ENCODE measurements at places on chromosomes 2 and 18.

DNA sequence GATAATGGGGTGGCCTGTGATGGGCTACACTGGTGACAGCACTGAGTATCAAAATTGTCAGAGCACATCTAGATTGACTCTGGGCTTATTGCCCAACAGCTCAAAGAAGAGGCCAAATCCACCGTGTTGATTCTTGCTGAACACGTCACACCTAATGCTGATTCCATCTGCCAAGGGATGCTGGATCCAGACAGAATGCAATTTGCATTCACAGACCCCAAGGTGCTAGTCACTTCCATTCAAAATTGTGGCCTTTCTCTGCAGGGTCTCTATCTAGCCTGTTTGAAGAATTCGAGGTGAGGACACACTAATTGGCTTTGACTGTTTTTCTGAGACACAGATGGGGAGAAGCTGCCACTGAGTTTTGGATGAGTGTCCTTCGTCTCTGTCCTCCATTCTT, 13.5 kb upstream of the GPR39 start:
- no peak for DNase-seq

GRCh38 chr2:60707750-60708371, 48.2 kb upstream of the PAPOLG start:
- DNase-seq, result peak; percentile 44

DNA sequence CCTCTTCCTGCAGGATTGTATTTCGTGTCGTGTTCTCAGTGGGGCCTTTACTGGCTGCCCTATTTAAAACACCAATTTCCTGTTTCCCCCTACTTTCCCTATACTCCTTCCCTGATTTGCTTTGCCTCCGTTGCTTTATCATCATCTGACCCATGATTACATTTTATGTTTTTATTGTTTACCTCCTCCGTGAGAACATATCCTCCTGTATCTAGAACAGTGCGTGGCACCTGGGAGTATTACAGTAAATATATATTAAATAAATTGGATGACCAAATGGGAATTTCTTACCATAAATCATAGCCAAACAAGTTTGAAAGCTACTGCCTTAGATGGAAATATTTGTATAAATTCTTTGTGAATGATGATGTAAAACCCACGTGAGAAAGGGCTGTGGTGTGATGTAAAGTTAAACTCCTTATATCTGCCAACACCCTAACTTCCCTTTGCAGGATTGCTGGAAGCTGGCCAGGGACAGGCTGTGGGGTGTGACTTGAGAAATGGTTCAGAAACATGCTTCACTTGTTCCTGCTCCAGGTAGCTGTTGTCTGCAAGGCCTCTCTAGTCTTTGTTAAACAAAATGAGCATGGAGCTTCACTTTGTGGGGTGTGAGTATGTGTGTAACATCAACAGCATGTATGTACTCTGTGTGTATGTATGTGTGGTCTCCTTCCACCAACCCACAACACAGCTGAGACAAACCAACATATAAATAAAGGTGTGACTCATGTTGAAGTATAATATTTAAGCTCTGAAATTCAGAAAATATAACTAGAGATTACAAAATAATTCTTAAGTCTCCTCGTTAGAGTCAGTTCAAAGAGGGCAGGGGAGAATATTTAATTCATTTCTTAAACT, 40.3 kb downstream of the LHCGR start:
- DNase-seq, result no peak

DNA sequence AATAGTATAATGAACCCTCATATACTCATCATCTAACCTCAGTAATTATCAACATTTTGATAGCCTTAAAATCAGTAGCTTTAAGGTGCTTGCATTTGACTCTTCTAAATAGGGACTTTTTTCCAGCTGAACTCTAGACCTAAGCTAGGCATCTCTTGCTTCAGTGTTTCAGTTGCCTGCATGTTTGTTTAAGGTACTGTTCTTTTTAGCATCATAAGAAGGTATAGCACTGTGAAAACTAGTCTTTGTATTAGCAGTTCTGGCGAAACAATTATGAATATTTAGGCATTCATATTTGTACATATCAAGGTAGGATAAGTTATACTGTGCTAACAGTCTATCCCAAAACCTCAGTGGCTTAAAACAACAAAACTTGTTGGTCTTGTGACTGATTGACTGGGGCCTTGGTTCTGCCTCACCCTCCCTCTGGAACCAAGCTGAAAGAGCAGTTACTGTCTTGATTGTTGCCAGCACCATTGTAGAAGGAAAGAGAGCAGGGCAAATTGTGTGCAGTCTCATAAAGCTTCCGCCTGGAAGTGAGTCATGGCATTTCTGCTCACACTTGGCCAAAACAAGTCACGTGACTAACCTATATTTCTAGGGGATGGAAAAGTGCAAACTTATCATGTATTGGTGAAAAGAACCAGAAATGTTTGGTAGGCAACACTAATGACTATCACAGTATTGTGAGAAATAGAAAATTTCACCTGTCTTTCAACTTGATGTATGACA, 24.3 kb downstream of the GALNT1 start:
- DNase-seq, result no peak

- DNase-seq, result no peak
Measured at GRCh38 chr2:16006537-16007166, 66.3 kb downstream of the MYCN start.

DNA sequence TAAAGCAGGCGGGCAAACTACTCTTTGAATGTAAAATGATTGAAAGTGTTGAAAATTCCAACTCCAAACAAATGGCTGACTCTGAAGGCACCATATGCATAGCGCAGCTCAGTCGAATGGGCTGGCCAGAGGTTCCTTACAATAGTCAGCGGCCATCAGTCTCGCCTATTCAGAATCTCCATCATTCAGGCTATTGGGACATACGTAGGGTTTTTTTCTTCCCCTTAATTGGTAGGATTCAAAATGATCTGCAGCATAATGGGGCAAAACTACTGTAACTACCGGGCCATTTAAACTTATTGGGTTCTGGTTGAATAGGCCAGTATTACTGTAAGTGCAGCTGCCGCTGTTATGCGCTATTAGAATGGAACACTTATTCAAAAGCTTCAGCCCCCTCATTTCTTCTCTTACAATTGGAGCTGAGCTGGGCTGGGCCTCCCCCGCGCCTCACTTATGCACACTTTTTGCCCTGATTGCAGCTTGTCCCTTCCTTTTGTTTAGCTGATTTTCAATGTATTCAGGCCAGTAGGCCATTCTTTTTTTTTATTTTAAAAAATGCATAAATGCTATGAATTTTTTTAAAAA, 40.4 kb downstream of the SLC9A4 start:
- DNase-seq, result no peak

DNA sequence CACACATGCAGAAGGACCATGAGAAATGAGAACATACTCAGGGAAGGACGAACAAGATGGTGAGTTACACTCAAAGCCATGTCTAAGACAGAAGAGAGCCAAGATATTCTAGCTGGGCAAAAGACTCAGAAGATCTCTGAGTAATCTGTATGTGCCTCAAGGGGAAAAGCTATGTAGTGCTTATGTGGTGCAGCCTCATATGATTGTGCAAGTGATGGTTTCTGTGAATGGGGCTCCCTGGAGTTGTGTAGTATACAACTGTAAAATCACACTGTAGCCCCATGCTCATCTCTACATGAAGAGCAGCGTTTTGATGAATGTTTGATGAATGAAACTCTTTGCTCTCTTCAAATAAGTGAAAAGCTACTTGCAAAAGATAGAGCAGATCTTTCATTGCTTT, 57.5 kb downstream of the OSR1 start:
- DNase-seq, result no peak

GRCh38 chr2:17544256-17544655, 3.8 kb downstream of the VSNL1 start:
- DNase-seq, result no peak

All from cerebellar cortex (tissue), 1 donor.